ENCODE measurements at places on chromosomes 3 and 15.

- DNase-seq, result peak; percentile 94
Observed at GRCh38 chr3:186413615-186414415, 51.8 kb upstream of the DGKG start.

DNA sequence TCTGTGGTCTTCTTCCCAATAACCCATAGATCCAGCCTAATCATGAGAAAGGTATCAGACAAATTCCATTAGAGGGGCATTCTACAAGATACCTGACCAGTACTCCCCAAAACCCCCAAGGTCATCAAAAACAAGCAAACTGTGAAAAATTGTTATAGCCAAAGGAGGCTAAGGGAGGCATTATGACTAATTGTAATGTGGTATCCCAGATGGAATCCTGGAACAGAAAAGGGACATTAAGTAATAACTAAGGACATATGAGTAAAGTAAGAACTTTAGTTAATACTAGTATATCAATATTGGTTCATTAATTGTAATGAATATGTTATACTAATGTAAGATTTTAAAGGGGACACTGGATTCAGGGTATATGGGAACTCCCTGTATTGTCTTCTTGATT is 20.4 kb downstream of the SPTSSB start:
- DNase-seq, result no peak

- DNase-seq, result no peak
Observed at GRCh38 chr3:150691414-150692040, 12.2 kb downstream of the ERICH6 start.

DNA sequence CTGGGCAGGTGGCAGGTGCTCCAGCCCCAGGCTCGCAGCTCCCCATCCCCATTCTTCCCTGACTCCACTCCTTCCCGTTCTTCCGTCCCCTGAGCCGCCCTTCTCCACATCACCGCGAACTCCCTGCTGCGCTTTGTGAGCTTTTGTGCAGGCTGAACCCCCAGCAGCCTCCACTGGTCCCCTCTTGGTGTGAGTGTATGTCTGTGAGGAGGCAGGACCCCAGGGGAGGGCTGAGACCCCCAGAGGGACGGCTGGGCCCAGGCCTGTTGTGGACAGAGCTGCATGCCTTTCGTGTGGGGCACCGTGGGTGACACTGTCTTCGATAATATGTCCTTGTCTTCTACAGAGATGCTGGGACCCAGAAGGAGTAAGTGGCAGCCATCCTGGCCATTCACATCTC is 7.3 kb upstream of the ITIH3 start:
- DNase-seq, result peak; percentile 56

DNA sequence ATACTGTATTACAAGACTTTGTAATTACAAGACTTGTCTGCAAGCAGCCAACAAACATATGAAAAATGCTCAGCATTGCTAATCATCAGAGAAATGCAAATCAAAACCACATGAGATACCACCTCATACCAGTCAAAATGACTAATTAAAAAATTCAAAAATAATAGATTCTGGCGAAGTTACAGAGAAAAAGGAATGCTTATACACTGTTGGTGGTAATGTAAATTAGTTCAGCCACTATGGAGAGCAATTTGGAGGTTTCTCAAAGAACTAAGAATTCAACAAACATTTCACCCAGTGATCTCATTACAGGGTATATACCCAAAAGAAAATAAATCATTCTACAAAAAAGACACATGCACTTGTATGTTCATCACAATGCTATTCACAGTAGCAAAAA is 617.5 kb upstream of the CCDC54 start:
- no peak for DNase-seq

- no peak for DNase-seq
Observed at GRCh38 chr3:125017406-125017805, 38.4 kb downstream of the HEG1 start.

DNA sequence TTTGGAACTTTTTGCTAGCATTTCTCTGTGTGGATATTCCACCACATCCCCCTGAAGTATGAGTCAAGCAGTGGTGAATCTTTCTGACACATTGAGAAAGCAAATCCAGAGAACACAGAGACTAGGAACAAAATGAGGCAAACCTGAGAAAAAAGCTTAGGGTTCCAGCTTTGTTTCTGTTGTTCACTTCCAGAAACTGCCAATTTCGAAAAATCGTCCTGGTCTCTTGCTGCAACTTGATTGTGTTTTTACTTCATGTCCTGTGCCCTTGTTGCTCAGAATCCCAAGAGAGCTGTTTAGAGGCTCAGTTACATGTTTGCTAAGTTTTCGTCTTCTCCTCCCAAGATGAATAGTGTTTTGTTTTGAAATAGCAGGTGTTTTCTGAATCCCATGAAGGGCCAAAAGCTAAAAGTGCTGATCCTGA is 13.7 kb downstream of the MAP2K1 start:
- no peak for DNase-seq

- DNase-seq, result no peak
Observed at GRCh38 chr3:150680562-150680961, 23.2 kb downstream of the ERICH6 start.

Data from sigmoid colon (tissue), 7 donors.